Osteocyte (in vitro differentiated cells): ENCODE measurements at places on chromosomes 1 and 21. TPM values are rescaled to one million over a fixed set of nuclear protein-coding genes. Genes with fewer than 3 reads are reported as not detected.

GRIK1 gene
- 0.13 TPM in 1 of 2 replicates, not detected in the other for total RNA-seq

DNA sequence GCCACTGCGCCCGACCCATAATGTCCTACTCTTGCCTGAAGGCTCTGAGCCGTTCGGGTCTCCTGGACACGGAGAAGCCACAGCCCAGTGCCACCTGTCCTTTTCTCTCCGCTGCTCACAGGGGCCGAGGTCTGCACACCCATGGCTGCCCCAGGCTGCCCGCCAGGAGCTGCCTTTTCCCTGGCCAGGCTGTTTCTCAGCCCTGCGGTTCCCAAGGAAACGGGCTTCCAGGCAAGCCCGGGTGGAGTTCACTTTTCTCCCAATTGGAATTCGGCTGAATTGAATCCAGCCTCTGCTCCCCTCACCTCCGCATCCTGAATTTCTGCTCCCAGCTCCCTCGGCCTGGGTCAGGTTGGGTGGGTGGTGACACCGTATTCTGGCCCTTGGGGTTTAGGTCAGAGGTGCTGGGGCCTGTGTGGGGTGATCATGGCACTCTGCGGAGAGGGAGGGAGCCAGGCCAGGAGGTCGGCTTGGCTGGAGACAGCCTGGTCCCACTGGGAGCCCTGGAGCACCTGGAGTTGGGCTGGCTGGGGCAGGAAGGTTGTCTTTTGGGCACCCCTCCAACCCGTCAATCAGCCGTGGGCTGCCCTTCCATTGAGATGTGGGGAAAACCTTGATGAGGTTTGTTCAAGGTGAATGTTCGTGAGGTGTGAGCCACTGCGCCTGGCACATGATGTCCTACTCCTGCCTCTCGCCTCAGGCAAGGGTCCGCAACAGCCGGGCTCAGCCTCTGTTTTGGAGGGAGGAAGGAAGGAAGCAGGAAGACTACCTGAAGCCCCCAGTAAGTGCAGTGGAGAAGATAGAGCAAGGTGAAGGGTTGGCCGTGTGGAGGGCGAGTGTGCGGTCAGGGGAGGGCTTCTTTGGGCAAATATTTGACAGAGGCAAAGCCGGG, 25.1 kb downstream of the RRP1 start:
- H3K27ac ChIP-seq: peak overlapping the region; percentile 56
- H3K4me1 ChIP-seq: peaks cover 9% of the 10 kb centered on the region
- no peaks in the 10 kb centered on the region for H3K36me3 ChIP-seq
- H3K27me3 ChIP-seq: no peaks in the 10 kb centered on the region
- no peak for DNase-seq

DNA sequence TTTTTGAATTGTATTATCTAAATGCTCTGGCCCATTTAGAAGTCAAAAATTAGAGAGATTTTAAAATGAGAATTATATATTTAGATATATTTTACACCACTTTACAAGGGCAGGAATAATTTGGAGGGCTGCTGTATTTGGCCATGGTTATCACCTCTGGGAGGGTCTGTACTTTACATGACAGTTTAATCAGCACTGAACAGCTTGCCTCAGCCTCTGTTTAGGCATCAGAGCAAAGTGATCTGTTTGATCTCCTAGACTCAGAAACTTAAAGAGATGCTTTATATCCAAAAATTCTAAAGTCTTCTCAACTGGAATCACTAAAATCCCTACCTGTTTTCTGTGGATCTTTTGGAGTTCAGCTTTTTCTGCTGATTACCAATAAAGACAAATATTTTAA, 5.4 kb upstream of the SPTA1 start:
- H3K36me3 ChIP-seq: no peaks in the 10 kb centered on the region
- H3K27me3 ChIP-seq: no peaks in the 10 kb centered on the region
- H3K27ac ChIP-seq: no peak overlapping the region
- no peak overlapping the region for H3K4me3 ChIP-seq
- H3K4me1 ChIP-seq: no peaks in the 10 kb centered on the region

DNA sequence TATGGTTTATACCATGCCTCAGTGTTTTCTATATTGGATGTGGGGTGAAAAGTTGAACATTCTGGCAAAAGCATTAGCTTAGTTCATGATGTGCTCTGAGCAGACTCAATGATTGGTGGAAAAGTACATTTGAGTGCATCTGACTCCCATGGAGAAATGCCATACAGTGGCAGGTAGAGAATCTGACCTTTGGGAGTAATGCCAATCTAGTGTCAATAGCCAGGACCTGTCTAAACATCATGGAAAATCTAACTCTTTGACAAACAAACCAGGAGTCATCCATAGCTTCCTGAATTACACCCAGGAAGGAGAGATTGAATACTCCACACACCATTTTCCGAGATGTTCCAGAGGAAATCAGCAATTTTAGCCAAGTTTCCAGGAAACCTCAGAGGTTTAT, 51.0 kb downstream of the XCL1 start:
- no peaks in the 10 kb centered on the region for H3K27me3 ChIP-seq
- DNase-seq: no peak
- H3K4me1 ChIP-seq: peaks cover 23% of the 10 kb centered on the region
- no peak overlapping the region for H3K27ac ChIP-seq

DNA sequence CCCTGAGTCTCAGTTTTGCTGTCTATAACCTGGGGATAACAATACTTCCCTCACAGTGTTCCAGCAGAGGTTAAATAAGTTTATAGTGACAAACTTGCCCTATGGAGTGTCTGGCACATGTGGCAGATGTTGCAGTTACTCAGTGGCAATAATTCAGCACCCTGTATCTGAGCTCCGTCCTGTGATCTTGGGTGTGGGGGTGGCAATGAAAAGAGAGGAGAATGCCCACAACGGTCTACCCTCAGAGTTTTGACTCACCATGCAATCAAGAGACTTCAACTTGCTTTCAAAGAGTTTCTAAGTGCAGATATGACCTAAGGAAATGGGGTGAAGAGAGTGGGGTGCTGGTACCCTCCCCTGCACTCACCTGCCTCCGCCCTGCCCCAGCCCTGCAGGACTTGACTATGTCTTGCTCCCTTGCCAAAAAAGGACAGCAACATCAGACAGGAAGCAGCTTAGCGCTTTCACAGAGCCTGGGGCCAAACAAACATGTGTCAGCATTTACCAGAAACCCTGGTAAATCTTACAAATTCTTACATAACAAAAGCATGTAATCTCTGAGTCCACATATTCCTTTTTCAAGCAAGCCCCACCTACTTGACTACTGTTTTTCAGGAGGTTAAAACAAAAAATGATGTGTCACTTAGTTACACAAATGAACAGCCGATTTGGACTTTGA, 185.1 kb upstream of the CAMK1G start:
- H3K36me3 ChIP-seq: no peaks in the 10 kb centered on the region
- no peak overlapping the region for H3K4me3 ChIP-seq
- H3K27ac ChIP-seq: peak overlapping the region; percentile 82
- peaks cover 36% of the 10 kb centered on the region for H3K4me1 ChIP-seq
- no peak for DNase-seq

GRCh38 chr1:58738876-58739275, 39.0 kb upstream of the MYSM1 start:
- peaks cover 7% of the 10 kb centered on the region for H3K4me1 ChIP-seq
- H3K36me3 ChIP-seq: no peaks in the 10 kb centered on the region
- no peak overlapping the region for H3K27ac ChIP-seq
- no peak for DNase-seq

TTC39A gene
- 0.73 and 1.3 TPM in 2 replicates for total RNA-seq

GRCh38 chr1:44146536-44147361, 5.3 kb upstream of the KLF18 start:
- H3K4me1 ChIP-seq: no peaks in the 10 kb centered on the region
- H3K27ac ChIP-seq: no peak overlapping the region
- peaks cover 19% of the 10 kb centered on the region for H3K27me3 ChIP-seq
- H3K4me3 ChIP-seq: no peak overlapping the region
- DNase-seq: peak; percentile 69

DNA sequence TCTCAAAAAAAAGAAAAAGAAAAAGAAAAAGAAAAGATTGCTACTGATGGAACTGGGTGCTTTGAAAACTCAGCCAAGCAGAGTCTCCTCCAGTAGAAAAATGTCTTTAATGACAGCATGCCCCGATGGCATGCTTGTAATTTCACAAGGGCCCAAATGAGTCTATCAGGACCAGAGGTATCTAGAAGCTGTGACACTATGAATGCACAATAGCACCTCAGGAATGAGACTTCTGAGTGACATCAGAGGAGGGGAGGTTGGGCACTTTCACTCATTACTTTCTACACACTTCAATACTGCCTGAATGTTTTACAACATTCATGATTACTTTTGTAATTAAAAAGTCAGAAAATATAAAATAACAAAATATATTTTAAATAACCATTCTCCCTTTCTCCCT, 15.1 kb upstream of the CD58 start:
- peaks cover 40% of the 10 kb centered on the region for H3K4me1 ChIP-seq
- no peaks in the 10 kb centered on the region for H3K27me3 ChIP-seq
- H3K4me3 ChIP-seq: no peak overlapping the region
- H3K36me3 ChIP-seq: peaks cover 11% of the 10 kb centered on the region
- H3K27ac ChIP-seq: peak overlapping the region; percentile 93

UBQLN4 gene
- 36.4 and 36.9 TPM in 2 replicates for total RNA-seq

TMEM63A gene
- total RNA-seq: 50.8 and 54.8 TPM in 2 replicates

DNA sequence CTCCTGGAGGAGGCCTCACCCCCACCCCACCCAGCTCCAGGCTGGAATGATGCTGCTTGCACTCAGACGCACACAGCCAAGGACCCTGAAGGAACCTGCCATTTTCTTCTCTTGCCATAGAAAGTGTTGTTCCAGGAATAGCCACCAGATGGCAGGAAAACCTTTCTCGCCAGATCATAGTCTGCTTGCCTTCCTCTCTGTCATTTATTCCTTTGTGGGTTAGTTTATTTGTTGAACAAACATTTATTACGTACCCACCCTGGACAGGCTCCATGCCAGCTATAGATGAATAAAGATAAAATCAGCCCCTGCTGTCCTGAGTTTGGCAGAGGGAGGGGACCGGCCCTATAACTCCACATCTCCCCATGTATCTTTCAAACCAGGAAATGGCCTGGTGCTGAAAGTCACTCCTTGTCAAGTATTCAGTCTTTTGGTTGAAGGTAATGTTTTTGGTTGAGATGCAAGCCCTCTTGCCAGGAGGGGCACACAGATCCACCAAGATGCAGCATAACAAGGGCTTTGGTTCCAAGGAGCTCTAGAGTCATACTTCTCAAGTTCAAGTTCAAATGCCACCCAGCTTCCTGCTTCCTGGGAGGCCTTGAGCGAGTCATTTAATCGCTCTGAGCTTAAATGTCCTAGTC, 7.0 kb upstream of the KCNC4 start:
- no peak for DNase-seq
- no peak overlapping the region for H3K4me3 ChIP-seq
- H3K27me3 ChIP-seq: no peaks in the 10 kb centered on the region

CD5L gene
- total RNA-seq: not detected in 2 replicates

- no peaks in the 10 kb centered on the region for H3K4me1 ChIP-seq
- no peak for DNase-seq
- no peaks in the 10 kb centered on the region for H3K27me3 ChIP-seq
- no peak overlapping the region for H3K4me3 ChIP-seq
Observed at GRCh38 chr1:80349218-80349617, 1342.7 kb upstream of the ADGRL4 start.

DNA sequence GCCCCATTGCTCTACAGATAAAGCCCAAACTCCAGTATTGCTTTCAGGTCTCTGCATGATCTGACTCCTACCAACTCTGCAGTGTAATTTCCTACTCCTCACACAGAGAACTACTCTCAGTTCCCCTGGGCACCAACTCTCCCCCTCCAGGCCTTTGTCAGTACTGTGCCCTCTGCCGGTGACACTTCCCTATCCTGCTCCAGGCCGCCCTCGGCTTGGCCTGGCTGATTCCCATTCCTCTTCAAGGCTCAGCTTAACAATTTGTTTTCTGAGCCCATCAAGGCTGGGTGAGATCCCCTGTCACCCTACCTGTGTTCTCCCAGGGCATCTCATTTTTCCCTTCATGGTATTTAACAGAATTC, 2.6 kb downstream of the SLAMF8 start:
- no peak overlapping the region for H3K27ac ChIP-seq
- DNase-seq: no peak
- peaks cover 7% of the 10 kb centered on the region for H3K27me3 ChIP-seq
- H3K4me1 ChIP-seq: peaks cover 13% of the 10 kb centered on the region
- no peaks in the 10 kb centered on the region for H3K36me3 ChIP-seq

DNA sequence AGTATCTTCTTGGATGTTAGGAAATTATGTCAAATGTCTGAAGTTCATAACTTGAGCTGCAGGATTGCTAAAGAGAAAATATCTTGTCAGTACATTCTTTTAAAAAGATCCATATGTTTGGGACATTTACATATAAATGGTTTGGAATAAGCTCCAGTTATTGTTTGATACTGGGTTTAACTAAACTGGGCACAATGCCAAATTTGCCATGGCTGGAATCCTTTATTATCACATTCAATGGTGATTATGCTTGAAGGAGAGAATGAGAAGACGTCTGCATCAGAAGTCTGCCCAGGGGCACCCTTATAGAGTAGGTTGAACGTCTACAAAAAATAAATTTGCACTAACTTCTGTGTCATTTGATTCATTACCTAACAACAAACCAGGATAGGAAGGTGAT, 652.5 kb downstream of the AMY1C start:
- no peaks in the 10 kb centered on the region for H3K27me3 ChIP-seq
- H3K4me3 ChIP-seq: no peak overlapping the region
- no peaks in the 10 kb centered on the region for H3K4me1 ChIP-seq
- H3K36me3 ChIP-seq: no peaks in the 10 kb centered on the region
- H3K27ac ChIP-seq: no peak overlapping the region

GRCh38 chr21:20404915-20405314, 593.3 kb upstream of the NCAM2 start:
- H3K4me3 ChIP-seq: no peak overlapping the region
- no peaks in the 10 kb centered on the region for H3K27me3 ChIP-seq
- no peak for DNase-seq

GRCh38 chr21:21018821-21019220, 20.6 kb downstream of the NCAM2 start:
- peaks cover 18% of the 10 kb centered on the region for H3K36me3 ChIP-seq
- peaks cover 7% of the 10 kb centered on the region for H3K4me1 ChIP-seq
- no peak for DNase-seq
- no peak overlapping the region for H3K27ac ChIP-seq
- H3K4me3 ChIP-seq: no peak overlapping the region

DNA sequence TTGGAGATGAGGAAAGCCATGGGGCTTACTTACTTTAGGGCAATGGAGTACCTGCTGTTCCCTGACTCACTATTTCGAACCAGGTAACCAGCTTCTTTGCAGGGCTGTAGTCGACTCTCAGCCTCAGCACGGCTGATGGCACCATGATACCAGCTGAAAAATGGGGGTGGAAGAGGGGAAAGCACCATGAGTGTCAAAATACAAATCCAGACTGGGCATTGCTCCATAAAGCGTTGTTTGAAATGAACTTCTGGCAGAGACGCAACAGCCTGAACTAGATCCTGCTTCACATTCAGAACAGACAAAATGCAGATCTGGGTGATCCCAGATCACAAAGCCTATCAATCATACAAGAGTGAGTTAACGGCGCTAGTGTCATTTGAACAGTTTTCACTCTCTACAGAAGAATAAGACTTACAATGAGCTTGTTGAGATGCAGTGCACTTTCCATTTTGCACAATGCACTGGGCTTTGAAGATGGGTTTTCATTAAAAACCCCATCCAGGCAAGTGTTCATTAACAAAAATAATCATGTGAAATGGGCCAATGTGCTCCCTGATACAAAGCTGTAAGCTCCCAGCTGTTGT, 16.0 kb upstream of the TDRD10 start:
- H3K27me3 ChIP-seq: peaks cover 32% of the 10 kb centered on the region
- no peak overlapping the region for H3K4me3 ChIP-seq
- H3K4me1 ChIP-seq: no peaks in the 10 kb centered on the region
- H3K27ac ChIP-seq: no peak overlapping the region
- H3K36me3 ChIP-seq: peaks cover 2% of the 10 kb centered on the region
- no peak for DNase-seq

GRCh38 chr1:3188150-3188971, 119.4 kb downstream of the PRDM16 start:
- no peaks in the 10 kb centered on the region for H3K36me3 ChIP-seq
- no peak overlapping the region for H3K27ac ChIP-seq
- H3K4me1 ChIP-seq: peaks cover 12% of the 10 kb centered on the region
- no peak overlapping the region for H3K4me3 ChIP-seq
- H3K27me3 ChIP-seq: no peaks in the 10 kb centered on the region
- DNase-seq: no peak

PRRC2C gene
- total RNA-seq: 152 and 179 TPM in 2 replicates
